CD4-positive, alpha-beta T cell (primary cell): ENCODE measurements at places on chromosomes 6 and 20.

GRCh38 chr20:62358171-62359042, 8.7 kb downstream of the LAMA5 start:
- no peak for DNase-seq

GRCh38 chr20:432208-432607, 24.1 kb downstream of the RBCK1 start:
- no peak for DNase-seq

GRCh38 chr6:99013145-99013544, 65.4 kb upstream of the FBXL4 start:
- no peak for DNase-seq

DNA sequence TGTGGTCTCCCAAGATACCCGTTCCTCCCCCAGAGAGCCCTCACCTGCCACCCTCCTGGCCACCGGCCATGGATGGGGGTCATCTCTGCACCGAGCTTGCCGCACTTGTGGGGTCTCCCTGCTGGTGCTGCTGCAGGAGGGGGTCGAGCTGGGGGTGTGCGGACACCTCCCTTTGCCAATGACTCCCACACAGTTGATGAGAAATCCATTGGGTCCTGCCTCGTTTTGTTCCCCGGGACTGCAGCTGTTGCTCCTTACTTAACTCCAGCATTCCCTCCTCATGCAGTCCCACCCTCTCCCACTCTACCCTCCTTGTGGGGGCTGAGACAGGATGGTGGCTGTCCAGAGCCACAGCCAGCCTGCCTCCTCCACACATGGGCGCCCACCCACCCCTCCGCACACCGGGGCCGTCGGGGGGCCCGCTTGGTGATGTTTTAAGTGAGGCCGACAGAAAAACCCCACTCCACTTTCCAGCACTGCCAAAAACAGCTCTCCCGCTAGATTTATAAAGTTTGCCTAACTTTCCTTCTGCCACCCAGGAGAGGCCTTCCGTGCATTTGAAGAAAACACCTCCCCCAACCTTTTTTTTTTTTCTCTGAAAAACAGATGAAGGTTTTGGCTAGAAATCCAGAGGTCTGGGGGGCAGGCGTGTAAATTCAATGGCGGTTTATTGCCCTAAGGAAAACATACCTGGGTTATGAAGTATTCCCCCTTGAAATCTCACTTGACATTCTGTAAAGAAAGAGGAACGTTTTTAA, 53.5 kb upstream of the APCDD1L start:
- DNase-seq, result no peak

- DNase-seq, result no peak
Observed at GRCh38 chr20:33531885-33532284, 42.0 kb downstream of the CBFA2T2 start.

- DNase-seq, result no peak
Observed at GRCh38 chr20:17673084-17673483, 9.0 kb downstream of the RRBP1 start.

- DNase-seq, result no peak
Observed at GRCh38 chr6:75201901-75202672, 3.8 kb downstream of the COL12A1 start.

GRCh38 chr6:26202201-26202611, 115.0 kb downstream of the HFE start:
- DNase-seq, result no peak

- no peak for DNase-seq
Observed at GRCh38 chr20:33673410-33674293, 576 bp downstream of the NECAB3 start.

DNA sequence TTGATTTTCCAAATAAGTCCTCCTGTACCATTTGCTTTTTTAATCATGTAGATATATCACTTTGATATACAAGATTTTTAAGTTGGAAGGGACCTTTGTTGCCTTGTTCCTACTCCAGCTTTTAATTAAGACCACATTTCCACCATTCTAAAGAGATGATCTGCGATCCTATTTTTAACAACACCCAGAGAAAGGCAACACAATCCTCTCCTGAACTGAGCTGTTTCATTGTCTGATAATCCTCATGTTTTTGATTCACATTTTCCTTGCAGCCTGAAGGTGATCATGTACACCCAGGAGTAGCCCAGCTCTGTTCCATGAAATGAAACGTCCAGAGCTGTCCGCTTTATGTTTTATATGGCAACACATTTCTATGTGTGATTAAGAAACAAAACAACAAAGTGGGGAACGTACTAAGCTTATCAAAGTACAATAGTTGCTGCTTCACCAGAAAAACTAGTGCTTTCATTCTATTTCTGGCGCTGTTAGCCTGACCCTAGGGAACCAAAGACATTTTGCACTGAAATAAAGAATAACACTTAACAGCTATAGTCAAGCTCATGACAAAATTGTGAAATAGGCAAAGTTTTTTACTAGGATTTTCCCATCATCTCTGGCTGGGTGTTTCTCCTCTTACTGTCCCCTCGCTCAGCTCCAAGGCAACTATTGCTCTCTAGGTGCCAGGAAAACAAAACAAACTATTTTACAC, 22.6 kb upstream of the TRAF3IP2 start:
- no peak for DNase-seq

DNA sequence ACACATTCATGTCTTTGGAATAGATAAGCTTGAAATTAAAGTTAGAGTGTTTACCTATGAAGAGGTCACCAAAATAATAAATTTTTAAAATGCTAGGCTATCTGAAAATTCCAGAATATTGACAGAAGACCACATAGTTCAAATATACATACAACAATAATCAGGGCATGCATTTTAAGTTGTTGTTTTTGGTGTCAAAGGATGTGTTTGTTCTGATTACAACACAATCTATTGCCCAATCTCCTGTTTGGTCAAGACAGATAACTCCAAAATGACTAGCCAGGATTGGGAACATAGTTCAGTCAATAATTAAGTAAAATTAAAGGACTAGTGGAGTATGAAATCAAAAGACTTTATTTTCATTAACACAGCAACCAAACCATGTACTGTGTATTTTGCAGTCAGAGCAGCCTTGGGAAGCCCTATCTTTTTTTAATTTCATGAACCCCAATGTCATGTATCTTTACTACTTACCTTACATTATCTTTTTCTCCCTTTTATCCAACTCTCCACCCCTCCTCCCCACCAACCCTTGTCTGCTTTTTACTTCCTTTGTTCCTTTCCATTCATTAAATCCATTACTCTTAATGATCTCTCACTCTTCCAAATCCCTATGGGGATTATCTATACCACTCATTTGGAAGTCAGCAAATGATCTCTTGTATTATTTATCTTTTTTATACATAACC, 111.2 kb downstream of the CDK19 start:
- no peak for DNase-seq

DNA sequence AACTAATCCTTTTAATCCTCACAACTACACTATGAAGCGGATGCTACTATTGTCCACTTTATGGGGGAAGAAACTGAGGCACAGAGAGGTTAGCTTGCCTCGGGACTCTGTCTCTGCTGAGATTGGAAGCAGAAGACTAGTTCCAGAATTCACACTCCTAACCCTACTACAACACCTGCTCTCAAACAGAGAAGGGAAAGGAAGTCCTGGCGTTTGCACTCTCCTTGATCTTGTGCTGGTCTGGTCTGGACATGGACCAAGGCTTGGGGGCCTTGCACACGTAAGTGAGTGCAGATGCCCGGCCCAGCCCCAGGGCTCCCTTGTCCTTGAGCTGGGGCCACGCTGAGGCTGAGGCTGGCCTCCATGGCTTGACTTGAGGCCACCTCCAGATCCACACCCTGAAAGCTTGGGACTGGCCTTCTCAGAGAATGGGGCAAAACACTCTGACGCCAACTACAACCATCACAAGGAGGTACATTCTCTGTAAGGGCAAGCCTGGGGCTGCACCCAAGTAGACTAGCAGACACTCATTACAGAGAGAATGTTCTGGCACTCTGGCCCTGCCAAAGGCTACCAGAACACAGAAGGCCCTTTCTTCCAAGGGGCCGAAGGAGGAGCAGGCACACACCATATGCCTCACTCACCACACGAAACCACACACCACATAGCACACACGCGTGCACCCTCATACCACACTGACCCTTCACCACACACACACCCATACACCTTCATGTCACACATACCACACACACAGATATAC, 33.3 kb upstream of the EZR start:
- DNase-seq, result no peak

GRCh38 chr20:62804627-62805154, at the start of gene OGFR:
TSS of gene OGFR (plus strand) at chr20:62804835. CDS start at chr20:62804860, 25 bp downstream.
- DNase-seq, result peak; percentile 52

DNA sequence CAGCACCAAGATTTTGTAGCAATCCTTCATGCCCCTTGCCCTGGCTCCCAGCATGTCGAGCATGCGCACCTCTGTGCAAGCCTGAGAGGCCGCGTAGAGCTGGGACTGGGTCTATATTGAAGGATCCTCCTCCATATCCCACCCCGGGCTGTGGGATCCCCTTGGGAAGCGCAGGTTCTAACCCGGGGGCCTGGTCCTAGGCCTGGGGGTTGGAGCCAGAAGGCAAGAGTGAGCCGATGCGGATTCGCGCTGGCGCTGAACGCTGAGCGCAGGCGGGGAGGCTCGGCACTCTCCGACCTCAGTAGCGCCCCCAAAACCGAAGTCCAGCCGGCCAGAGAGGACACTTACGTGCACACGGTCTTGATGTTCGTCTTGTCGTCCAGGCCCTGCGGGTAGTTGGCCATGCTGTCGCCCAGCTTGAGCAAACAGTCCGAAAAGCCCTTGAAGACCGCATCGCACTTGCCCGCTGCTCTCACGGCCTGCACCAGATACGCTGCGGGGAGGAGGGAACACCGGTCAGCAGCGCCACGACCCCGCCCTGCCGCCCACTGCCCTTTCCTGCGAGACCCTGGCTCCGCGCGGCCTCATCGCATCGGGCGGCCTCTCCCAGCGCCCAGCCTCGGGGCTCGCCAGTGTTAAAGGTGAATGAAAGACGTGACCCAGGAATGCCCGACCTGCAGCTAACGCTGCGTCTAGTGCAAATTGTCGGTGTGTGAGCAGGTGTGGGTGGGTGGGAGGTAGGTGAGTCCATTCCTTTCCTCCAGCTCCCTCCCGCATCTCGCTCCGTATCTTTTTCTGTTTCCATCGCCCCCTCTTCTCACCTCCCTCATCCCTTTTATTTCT, 4.5 kb downstream of the NRN1 start:
- no peak for DNase-seq

GRCh38 chr20:347317-347639, 367 bp downstream of the NRSN2 start:
- no peak for DNase-seq

- no peak for DNase-seq
Observed at GRCh38 chr20:9815632-9816031, 23.2 kb downstream of the PAK5 start.

DNA sequence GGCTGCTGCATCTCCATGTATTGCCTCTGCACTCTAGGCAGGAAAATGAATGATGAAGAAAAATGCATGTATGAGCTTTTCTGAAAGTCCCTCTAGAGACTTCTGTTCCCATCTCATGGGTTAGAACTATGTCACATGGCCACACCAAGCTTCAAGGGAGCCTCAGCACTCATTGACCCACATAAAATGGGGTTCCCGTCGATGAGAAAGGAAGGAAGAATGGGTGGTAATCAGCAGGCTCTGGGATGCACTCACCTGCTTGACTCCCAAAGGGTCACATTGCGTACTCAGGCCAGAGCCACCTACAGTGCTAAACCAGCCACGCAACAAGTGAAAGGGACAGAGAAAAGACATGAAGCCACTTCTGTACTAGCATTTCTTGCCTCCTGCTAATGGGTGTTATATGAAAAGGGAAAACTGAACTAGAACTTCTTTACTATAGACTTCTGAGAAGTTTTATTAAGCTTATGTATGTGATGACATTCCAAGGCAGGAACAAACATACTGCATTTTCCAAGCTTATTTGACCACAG, 95.8 kb upstream of the GCM1 start:
- DNase-seq, result no peak

DNA sequence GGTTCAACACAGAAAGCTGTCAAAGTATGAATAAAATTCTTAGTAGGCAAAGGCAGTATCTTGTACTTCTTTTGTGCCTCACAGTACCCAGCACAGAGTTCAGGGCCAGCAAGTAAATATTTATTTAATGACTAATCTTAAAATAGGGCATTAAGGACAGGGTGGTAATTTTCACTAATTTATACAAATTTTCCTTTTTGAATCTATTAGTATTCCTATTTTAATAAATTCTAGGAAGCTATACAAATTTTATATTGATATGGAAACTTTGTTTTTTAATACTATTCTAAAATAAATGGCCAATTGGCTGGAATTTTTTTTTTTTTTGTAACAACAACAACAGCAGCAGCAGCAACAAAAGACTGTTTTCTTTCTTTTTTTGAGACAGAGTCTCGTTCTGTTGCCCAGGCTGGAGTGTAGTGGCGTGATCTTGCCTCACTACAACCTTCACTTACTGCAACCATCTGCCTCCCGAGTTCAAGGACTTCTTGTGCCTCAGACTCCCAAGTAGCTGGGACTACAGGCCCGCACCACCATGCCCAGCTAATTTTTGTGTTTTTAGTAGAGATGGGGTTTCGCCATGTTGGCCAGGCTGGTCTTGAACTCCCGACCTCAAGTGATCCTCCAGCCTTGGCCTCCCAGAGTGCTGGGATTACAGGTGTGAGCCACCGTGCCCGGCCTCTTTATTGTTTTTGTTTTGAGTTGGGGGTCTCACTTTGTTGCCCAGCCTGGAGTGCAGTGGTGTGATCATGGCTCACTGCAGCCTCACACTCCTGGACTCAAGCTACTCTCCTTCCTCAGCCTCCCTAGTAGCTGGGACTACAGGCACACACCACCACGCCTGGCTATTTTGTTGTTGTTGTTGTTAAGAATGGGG, 85.2 kb downstream of the FKBP5 start:
- no peak for DNase-seq

DNA sequence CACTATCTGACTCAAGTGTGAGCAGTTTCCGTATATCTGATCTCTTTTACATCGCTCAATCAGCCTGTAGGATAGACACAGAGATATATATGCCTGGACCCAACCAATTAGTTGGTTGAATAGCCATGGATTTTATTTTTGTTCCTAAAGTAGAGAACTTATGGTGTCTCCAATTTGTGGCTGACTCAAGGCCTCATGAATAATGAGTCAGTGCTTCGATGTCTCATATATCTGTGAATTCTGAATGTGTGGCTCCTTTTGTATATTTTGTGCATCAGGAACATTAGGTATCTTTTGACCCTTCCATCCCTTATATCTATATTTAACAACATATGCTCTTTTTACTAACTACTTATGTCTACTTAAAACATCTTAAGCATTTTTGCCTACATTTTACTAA, 64.5 kb downstream of the OR2B2 start:
- DNase-seq, result no peak

- no peak for DNase-seq
Observed at GRCh38 chr20:49663112-49663511, 50.6 kb downstream of the B4GALT5 start.
